ENCODE measurements at places on chromosomes 3 and 15. TPM values are rescaled to one million over a fixed set of nuclear protein-coding genes. Genes with fewer than 3 reads are reported as not detected.

DNA sequence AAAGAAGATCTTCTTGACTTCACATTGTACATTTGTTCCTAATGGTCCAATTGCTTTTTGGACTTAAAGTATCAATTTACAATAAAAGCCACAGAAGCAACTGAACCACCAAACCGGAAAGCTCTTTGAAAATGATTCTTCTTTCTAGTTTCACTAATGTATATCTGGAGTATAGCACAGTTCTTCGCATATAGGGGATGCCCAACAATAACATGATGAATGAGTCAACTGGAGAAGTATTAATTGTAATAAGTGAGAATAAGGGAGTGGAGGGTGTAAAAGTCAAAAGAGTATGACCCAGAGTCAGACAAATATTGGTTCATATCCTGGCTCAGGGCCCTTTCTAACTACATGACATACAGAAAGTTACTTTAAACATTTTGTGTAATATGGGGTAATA, 425.2 kb downstream of the ZBTB20 start:
- DNase-seq = no peak

The OPA1 gene
- 9.8 TPM for polyA plus RNA-seq

GRCh38 chr3:195241592-195242355, 29.2 kb downstream of the XXYLT1 start:
- no peak for DNase-seq

DNA sequence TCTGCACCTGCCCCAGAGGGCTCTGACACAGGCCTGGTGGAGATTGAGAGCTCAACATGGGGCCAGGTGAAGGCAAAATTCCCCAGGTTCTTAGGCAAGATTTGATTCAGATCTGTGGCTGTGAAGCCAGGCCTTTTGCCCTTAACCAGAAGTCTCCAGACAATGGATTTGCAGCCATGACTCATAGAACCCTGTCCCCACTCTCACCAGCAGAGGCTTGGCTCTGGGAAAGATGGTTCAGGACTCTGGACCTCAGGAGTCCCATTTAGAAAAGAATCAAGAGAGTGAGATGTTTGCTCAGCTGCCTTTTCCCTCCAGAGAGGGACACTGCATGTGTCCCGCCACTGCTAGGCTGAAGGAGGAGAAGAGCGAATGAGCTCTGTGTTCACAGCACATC, 361.4 kb upstream of the ICE2 start:
- no peak for DNase-seq

The ROBO1 gene
- polyA plus RNA-seq = 3.8 TPM

The ADGRG7 gene
- not detected for polyA plus RNA-seq

GRCh38 chr3:42690766-42691680, 5.7 kb downstream of the KLHL40 start:
- DNase-seq = peak; percentile 54

DNA sequence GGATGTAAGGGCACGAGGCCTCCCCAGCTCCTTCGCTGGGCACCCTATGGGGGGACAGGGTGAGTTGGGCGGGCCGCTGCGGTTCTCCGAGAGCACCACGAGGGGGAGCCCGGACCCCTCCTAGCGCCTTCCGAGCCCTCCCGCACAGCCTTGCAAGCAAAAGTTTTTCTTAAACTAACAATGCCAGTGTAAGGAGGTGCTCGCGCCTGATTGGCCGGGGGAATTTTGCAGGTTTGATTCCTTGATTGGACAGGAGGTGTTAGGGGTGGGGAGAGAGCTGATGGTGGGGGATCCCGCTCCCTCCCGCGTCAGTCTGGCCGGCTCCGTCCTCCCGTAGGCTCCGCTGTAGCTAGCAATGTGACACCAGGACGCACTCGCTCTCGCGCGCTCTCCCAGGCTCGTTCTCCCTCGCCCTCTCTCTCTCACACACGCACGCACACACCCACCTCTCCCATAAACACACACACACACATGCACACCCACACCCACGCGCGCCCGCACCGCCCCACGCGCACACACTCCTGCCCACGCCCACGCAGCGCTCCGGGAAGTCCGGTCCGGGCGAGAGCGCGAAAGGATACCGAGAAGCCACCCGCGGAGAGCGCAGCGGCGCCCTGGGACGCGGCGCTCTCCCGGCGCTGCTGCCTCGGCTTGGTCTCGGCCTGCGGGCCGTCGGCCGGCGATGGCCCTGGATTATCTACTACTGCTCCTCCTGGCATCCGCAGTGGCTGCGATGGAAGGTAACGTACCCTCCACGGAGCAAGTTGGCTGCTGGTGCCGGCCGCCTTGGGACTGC, at the start of gene EPHB1:
EPHB1 (plus strand) TSS at position 311 of the 796 bp plus-strand sequence.
- peak; percentile 92 for DNase-seq

DNA sequence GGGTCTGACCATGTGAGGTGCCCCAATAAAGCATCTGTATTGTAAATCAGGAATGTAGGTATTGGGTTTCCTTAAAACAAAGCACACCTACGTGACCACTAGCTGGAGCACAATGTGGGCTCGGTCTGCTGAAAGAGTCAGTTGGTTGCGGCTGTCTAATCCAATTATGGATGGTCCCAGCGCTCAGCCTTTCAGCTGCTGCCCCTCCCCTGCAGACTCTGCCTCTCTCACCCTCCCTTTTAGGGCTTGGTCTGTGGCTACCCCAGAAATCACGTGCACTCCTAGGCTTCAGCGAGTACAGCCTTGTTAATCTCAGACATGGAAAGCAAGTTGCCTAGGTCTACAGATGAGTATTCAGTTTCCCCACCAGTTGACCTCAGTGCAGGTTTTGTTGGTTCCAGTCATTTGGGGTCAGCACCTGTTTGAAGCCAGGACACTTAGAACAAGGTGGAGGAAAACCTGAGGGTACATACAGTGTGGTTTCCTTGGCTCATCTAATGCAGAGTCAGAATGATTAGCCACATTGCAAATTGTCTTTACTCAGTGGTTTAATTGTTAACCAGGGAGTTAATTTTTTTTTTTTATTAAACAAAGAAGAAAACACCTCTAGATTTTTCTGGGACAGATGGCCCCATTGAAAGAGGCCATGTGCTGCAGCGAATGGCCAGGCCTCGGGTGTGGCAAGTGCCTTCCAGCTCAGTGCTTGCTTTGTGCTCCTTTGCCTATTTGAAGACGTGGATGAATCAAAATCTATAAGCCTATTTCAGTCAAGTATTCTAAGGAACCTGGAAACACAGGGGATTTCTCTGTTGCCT, 137.7 kb downstream of the IGF1R start:
- DNase-seq = no peak

GRCh38 chr15:97566961-97567360, 393.5 kb upstream of the ARRDC4 start:
- no peak for DNase-seq

- DNase-seq = peak; percentile 34
Measured at GRCh38 chr15:28977377-28978010, 91.7 kb downstream of the APBA2 start.

DNA sequence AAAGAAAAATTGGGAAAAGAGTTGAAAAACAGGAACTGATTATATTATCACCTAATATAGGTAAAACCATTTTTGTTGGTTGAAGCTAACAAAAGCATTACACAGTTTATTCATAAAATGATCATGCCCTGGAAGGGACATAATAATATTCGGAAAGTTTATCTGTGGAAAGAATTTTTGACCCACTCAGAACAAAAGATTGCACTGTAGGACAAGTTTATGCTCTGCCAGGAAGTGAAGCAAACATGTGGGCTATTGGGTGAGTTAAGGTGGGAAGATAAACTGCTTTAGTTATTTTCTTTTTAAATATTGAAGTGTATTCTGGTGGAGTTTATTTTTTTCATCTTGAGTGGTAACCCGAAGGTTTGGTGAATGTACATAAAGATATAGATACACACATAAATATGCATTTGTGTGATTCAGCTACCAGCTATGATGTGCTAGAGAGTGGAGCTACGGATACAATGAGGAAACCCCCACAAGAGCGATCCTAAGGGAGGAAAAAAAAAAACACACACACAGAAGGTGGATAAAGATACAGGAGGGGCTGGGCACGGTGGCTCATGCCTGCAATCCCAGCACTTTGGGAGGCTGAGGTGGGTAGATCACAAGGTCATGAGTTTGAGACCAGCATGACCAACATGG, 506.4 kb upstream of the THBS1 start:
- DNase-seq = no peak

DNA sequence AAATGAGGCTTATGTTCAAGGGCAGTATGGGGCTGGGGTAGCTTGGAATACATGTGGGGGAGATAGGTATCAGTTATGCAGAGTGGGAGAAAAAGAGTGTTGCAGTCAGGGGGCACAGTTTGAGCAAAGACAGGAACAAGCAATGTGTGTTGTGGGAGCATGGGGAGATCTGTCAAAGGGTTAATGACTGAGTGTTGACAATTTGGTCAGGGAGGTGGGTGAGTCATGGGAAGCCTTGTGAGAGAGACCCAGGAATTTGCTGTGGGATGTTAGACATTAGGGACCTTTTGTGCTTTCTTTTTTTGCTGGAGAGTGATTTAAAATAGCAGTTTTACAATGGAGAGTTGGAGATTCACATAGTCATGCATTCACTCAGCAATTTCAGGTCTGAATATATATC, 221.6 kb upstream of the NR2E3 start:
- DNase-seq = no peak
